NCI-H2171 treated with DMSO at 0.1 percent for 48 hours (cell line): ENCODE measurements at places on chromosomes 13 and 19.

GRCh38 chr13:108407495-108407894 lies 138.0 kb downstream of the TNFSF13B start:
- DNase-seq = no peak

GRCh38 chr13:32121316-32121715 lies 89.7 kb downstream of the FRY start:
- DNase-seq = no peak

DNA sequence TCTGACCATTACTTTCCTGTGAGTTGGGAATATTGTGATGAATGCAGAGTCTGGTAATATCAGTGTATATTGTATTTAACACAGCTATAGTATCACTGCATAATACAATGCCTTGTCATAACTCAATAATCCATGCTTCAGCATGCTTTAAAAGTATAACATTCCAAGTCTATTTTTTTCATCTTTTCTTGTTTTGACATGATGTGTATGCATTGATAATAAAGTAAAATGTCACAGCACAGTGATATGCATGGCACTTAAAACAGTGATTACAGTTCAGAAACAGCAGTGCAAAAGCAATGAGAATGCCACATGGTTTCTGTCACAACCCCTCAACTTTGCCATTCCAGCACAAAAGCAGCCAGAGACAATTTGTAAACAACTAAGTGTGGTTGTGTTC lies 17.8 kb downstream of the KATNAL1 start:
- DNase-seq = no peak

GRCh38 chr19:1113030-1113985 lies 9.5 kb downstream of the GPX4 start:
- peak; percentile 75 for DNase-seq

- DNase-seq = peak; percentile 56
Measured at GRCh38 chr13:36919833-36920615, at the start of gene SMAD9. TSS of gene SMAD9 (minus strand) at chr13:36920238. CDS start at chr13:36879689, 40,549 bp downstream.

DNA sequence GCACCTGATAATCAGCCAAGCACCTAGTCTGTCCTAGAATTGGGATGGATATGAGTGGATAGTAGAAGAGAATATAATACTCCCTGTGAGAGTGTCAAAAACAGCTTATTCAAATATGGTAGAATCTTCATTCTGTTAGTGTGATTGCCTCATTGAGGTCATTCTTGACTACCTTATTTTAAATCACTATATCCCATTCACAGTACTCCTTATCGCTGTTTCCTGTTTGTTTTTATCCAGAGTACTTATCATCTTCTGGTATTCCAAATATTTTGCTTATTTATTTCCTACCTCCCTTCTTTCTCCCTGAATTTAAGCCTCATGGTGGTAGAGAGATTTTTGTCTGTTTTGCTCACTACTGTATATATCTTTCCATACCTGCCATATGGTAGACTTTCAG lies 9.9 kb downstream of the NDFIP2 start:
- no peak for DNase-seq

- DNase-seq = no peak
Measured at GRCh38 chr13:45369116-45369515, 28.1 kb upstream of the TPT1 start.

DNA sequence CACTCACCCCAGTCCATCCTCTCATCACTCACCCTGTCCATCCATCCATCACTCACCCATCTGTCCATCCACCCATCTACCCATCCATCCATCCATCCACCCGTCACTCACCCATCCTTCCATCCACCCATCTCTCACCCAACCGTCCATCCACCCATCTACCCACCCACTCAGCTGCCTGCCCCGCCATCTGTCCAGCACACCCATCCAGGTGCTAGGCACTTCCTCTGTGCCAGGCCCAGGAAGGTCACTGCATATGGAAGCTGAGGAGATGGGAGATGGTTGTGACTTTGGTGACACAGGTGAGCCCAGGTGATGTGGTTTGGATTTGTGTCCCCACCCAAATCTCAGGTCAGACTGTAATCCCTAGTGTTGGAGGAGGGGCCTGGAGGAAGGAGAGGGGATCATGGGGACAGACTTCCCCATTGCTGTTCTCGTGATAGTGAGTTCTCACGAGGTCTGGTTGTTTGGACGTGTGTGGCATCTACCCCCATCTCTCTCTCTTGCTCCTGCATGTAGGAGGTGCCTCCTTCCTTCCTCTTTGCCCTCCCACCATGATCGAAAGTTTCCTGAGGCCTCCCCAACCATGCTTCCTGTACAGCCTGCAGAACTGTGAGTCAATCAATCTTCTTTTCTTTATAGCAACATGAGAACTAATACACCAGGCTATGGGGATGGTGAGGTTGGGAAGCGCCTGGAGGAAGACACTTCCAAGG lies 15.9 kb upstream of the C13orf46 start:
- no peak for DNase-seq
